ENCODE measurements at places on chromosomes 2 and 18. TPM values are rescaled to one million over a fixed set of nuclear protein-coding genes. Genes with fewer than 3 reads are reported as not detected.

GRCh38 chr2:176268976-176269318, 295 bp upstream of the MTX2 start:
- no peak for DNase-seq

- no peak for DNase-seq
Measured at GRCh38 chr18:35335866-35336265, 8.4 kb downstream of the ZNF24 start.

- no peak for DNase-seq
Measured at GRCh38 chr2:183123117-183123958, 905 bp upstream of the NUP35 start.

DNA sequence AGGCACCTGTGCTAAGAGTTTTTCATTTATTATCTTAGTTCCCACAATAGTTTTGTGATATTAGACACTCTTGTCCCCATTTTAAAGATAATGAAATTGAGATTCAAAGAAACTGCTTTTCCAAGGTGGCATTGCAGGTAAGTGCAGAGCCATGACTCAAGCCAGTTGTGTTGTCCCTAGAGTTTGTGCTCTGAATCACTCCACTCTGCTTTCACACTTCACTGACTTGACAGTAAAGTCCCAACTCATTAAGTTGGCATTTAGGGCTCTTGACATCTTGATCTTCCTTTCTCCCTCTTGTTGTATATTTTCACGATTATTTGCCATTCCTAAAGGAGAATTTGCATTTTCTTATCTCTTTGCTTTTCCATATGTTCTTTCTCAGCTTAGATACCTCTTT, 114.3 kb downstream of the DIS3L2 start:
- DNase-seq = no peak

DNA sequence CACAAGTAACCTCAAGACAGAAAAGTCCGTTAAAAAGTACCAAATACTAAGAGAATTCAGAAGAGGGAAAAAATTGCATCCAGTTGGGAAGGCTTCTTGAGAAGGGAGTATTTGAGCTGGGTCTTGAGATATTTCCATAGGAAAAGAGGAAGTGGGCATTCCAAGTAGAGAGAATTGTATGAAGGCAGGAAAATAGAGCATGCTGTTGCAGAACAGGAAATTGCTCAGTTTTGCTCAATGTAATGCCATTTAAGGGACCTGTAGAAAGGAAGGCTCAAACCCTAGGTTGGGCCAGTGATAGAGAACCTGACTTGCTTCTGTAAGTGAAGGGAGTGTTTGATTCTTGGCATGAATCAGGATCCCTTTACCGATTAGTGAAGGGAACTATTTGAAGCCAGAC, 1.0 kb upstream of the ZC3H8 start:
- DNase-seq = no peak

DNA sequence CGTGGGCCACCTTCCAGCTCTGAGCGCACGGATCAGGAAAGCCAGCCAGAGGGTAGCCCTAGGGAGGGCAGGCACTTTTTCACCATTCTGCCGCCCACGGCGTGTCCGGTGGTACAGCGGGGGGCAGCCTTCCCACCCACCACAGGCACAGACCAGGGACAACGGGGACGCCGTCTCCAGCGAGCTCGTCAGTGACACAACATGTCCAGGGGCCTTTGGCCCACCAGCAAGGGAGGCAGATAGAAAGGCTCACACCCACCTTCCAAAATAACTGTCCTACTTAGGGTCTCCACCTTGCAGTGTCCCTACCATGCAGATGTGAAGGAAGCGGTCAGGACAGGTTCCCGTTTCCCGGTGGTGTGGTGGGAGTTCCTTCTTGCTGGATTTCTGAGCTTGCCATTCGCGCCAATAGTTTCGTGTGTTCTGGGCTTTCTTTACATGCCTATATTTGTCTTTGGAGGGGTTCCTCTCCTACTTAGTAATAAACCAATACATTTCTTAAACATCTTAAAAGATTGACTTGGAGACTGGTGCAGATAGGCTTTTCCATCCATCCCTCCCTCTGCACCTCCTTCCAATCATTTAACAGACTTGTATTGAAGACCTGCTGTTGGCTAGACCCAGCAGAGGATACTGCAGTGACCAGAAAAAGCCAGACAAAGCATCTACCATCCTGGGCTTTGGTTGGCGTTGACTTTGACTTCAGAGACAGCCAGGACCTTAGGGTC, 872 bp downstream of the ASB1 start:
- DNase-seq = no peak

- DNase-seq = peak; percentile 91
Measured at GRCh38 chr2:201233192-201233811, 27.0 kb upstream of the CASP8 start.

GRCh38 chr18:72086421-72086820, 457.7 kb downstream of the CBLN2 start:
- DNase-seq = no peak

GRCh38 chr2:20351555-20352229, 1.0 kb upstream of the PUM2 start:
- DNase-seq = no peak

GRCh38 chr2:169107645-169108044, 38.3 kb downstream of the DHRS9 start:
- no peak for DNase-seq

GRCh38 chr18:68742206-68742605, 27.3 kb upstream of the TMX3 start:
- no peak for DNase-seq

DNA sequence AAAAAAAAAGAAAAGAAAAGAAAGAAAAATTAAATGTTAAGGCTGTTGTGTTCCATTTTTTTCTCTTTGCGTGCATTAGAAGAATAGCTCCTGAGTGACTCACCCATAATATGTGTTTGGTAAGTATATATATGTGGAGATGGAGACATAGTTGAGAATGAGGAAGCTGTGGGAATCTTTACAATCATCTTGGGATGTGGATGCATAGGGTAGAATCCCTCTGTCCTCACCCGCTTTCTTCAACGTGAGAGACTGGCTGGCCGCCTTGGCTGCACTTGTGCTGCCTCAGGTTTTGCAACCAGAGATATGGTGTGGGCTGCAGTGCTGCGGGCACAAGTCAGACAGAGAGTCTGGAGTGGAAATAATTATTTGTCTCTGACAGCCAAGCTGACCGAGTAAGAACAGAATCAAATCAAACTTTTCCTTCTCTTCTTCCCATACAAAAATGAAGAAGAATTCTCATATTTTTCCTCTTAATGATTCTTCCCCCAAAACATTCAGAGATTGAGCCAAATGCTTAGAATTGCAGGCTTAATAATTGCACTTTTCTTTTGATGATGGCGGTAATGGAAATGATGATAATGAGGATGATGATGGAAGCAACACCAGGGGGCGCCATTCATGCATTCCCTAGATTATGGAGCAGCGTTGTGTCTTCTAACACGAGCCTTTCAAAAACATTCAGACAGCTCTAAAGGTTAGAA, 48.5 kb downstream of the SERPINB7 start:
- no peak for DNase-seq

- no peak for DNase-seq
Measured at GRCh38 chr2:15844211-15844801, 96.0 kb upstream of the MYCN start.

DNA sequence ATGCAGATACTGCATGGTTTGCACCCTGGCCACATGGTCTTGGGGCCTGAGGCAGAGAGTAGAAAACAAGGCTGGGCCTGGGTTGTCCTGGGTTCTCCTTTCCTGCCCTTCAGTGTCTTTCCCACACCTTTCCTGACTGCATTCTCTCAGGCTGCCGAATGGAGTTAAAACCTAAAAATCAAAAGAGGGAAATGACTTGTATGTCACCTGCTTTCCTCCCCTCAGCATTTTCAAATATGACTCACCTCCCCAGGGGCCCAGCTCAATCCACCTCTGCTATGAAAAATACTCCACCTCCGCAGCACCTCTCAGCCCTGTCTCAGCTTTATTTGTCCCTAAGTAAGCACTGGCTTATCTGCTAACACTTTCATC, 457.8 kb upstream of the MEX3C start:
- DNase-seq = no peak

- DNase-seq = no peak
Measured at GRCh38 chr2:193476171-193476800, 1281.6 kb upstream of the TMEFF2 start.

DNA sequence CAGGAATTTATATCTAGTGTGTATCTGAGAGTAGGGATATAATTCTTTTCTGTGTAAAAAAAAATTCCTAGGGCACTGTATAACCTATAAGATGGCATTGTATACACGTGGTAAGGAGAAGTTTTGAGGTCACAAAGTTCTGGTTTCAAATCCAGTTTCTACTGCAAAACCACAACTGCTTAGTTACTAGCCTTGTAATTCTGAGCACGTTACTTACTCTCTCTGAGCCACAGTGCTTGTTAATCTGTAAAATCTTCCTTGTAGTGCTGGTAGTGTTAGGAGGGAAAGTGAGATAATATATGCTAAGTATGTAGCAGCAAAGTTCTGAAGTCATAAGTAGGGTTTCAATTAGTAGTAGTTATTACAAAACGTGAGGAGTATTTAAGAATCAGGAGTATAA, 175.4 kb downstream of the SATB2 start:
- DNase-seq = no peak

- no peak for DNase-seq
Measured at GRCh38 chr2:68855550-68855949, 15.6 kb downstream of the BMP10 start.

DNA sequence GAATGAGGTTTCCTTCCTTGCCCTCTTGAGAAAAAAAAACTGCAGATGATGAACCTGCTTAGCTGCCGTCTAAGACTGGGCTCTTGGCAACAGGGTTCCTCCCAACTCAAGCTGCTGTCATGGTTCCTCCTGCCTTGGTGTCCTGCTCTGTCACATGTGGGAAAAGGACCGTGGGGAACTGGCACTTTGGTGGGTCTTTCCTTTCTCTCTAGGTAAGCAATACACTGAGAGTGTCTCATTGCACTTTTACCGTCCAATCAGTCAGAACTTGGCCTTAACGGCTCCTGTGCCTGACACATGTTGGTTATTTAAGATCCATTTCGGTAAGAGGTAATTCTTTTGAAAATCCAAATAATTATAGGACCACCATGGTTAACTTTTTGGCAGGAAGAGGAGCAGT, 60.8 kb upstream of the RNF152 start:
- no peak for DNase-seq

DNA sequence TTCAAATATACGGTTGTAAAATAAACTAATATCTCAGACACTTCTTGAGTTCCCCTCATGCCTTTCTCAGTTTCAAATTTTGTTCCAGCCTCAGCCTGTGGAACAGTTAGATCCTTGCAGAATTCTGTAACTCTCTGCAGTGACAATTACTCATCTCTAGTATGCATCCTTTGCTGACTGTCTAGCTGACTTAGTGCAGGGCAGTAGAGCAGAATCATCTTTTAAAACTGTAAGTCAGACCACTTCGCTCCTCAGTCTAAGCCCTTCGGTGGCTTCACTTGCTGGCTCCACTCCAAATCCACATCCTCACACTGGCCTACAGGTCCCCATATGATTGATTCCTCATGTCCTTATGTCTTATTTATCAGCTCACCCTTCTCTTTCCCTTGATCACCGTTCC, 164.1 kb upstream of the ZSWIM2 start:
- no peak for DNase-seq

- DNase-seq = no peak
Measured at GRCh38 chr2:241802421-241803318, 6.3 kb upstream of the NEU4 start.

- DNase-seq = no peak
Measured at GRCh38 chr2:39234754-39235153, 9.0 kb downstream of the CDKL4 start.

DNA sequence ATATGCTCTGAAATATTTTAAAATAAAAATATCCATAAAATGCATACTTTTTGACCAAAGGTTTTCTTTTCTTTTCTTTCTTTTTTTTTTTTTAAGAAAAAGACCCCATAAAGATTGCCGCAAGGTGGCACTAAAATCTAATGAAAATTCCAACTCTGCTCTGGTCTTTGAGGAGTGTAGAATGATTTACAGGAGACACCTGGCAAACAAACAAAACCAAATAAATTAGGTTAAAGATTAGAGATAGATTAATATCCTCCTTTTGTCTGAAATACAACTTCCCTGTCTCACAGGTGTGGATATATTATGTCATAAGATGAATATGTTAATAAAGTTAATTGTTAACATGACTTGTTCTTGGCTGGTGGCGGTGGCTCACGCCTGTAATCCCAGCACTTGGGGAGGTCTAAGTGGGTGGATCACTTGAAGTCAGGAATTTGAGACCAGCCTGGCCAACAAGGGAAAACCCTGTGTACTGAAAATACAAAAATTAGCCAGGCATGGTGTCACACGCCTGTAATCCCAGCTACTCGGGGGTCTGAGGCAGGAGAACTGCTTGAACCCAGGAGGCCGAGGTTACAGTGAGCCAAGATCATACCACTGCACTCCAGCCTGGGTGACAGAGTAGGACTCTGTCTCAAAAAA, 3.5 kb upstream of the RHOB start:
- DNase-seq = no peak

GRCh38 chr2:18435426-18436037, 124.9 kb downstream of the RDH14 start:
- DNase-seq = no peak

DNA sequence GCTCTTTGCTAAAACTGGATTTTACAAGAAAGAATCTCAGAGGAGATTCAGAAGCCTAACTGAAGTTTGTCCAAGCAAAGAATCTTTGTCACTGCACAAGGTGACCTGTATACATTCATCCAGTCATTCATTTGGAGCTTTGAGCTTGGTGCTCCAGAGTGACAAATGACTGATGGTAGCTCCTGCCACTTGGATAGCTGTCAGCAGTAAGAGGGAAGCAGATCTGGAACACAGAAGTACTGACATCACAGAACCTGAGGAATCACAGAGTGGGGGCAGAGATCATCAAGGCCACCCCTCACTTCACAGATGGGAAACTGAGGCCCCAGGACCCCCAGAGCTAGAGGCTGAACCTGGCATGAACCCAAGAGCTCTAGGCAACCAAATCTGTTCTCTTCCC, 28.8 kb upstream of the IGFBP2 start:
- DNase-seq = no peak

- no peak for DNase-seq
Measured at GRCh38 chr18:11925800-11926481, 17.8 kb upstream of the MPPE1 start.

GRCh38 chr2:102025583-102026267, 34.0 kb downstream of the IL1R2 start:
- DNase-seq = no peak

- DNase-seq = no peak
Measured at GRCh38 chr2:1798115-1798784, 53.9 kb upstream of the PXDN start.

- DNase-seq = no peak
Measured at GRCh38 chr18:56044239-56044638, 456.2 kb upstream of the TCF4 start.

DNA sequence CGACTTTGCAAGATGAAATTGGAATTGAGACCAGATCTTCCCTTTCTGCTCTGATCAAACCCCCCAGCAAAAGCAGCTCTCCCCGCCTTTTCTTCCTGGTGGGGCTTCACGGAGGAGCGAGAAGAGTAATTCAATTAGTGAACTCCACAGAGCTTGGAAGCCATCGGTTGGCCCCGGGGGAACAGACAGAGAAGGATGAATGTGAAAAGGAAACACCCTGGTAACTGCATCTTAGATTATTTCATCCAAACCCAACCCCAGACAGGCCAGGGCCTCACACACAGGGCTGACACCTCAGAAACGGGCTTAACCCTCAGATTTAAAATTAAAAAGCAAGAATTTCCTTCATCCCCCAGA, 18.3 kb downstream of the SMAD7 start:
- no peak for DNase-seq

Gene PIEZO2
- total RNA-seq = not detected

Gene IL1R1
- 0.86 TPM for total RNA-seq

Gene LMAN1
- 124 TPM for total RNA-seq

Gene MDH1B
- total RNA-seq = not detected

Gene GNLY
- total RNA-seq = 903 TPM

Gene AGXT
- not detected for total RNA-seq

Gene MAB21L4
- total RNA-seq = not detected

Gene FEV
- not detected for total RNA-seq

Gene KCNG3
- not detected for total RNA-seq

Gene TRAPPC8
- 49.4 TPM for total RNA-seq

Gene CHRNA1
- total RNA-seq = not detected
